ENCODE measurements at places on chromosomes 12 and 14.

- no peak for DNase-seq
Observed at GRCh38 chr14:92928258-92928629, 5.3 kb downstream of the CHGA start.

GRCh38 chr12:102479939-102480338 is 424 bp downstream of the IGF1 start:
- no peak for DNase-seq

GRCh38 chr12:40688085-40688725 is 4.0 kb upstream of the CNTN1 start:
- DNase-seq, result no peak

DNA sequence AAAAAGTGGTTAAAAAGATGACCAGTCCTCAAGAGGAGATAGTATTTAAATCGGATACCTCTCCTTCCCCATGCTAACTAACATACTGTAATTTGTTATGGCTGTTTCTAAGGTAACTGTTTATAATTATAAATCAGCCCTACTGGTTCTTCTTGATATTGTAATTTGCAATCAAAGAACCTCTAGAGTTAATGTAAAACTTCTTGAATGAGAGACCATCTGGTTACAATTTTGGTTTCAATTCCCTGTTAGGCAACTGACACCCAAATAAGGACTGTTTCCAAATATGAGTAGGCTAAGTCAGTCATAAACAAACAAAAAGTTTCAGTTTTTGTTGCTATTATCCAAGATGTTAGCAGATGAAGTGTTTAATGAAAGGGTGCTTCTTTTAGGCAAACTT is 120.2 kb upstream of the DNM1L start:
- DNase-seq, result no peak

- no peak for DNase-seq
Observed at GRCh38 chr12:51836041-51836826, 12.3 kb downstream of the FIGNL2 start.

DNA sequence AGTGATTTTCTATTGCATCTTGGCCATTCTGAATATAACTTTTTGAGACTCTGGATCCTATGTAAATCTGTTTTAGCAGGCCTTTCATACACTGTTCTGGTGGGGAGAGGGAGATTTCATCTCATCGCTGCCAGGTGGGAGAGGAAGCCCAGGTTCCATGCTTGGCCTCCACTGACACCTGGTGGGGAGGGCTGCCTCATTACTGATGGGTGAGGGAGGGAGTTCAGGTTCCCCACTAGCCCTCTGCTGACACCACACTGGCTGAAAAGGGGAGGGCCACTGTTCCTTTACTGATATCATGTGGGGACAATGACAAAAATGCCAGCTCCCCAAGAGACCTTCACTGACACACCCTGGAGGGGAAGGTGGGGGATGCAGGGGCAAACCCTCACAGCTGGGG is 2.4 kb upstream of the GALNT8 start:
- no peak for DNase-seq

- DNase-seq, result no peak
Observed at GRCh38 chr12:12376646-12377448, 20.0 kb downstream of the BORCS5 start.

GRCh38 chr14:95156161-95157047 is 925 bp downstream of the DICER1 start:
- peak; percentile 47 for DNase-seq

- DNase-seq, result no peak
Observed at GRCh38 chr12:127127897-127128296, 1139.1 kb upstream of the TMEM132C start.

DNA sequence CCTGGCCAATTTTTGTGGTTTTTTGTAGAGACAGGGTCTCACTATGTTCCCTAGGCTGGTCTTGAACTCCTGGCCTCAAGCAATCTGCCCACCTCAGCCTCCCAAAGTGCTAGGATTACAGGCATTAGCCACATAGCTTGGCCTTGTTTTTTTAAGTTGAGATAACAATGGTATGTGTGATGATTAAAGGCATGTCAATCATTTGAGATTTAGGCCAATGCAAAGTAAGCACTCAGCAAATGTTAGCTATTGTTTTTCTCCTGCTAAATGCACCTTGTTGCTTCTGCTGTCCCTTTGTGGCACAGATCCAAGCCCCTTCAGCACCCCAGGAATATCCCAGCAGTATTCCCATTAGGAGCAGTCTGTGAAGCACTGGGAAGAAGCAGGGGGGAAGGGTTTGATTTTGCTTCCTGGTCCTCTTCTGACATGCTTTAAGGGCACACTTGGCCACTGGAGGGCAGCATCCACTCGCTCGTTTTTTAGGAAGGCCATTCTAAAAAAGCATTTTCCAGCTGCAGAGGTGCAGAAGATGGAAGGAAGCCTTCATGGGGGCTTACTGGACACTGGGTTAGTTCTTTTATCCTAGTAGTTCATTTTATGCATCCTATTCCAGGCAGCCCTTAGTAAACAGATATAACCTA is 70.2 kb upstream of the ZFP36L1 start:
- DNase-seq, result peak; percentile 86

DNA sequence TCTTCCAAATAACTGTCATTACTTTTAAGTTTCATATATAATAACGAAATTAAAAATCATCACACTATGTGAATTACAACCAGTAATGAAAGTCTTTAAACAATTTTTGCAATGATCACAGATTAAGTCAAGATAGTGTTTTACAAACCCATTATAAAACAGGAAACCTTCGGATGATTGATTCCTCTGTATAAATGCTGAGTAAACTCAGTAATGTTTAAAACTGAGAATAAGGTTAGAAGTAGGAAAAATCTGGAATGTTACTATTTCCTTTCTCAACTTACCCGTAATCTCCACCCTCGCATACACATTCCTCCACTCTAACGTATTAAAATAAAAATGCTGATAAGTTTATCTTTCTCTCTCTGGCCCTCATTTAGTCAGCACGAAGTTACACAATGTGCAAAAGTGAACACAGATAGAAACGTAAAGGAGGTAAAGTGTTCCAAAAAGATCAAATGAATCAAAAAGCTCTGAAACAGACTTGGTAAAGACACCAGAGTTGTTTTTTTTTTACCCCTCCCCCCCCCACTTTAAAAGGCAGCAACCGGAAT is 1.6 kb downstream of the ZFC3H1 start:
- DNase-seq, result no peak

DNA sequence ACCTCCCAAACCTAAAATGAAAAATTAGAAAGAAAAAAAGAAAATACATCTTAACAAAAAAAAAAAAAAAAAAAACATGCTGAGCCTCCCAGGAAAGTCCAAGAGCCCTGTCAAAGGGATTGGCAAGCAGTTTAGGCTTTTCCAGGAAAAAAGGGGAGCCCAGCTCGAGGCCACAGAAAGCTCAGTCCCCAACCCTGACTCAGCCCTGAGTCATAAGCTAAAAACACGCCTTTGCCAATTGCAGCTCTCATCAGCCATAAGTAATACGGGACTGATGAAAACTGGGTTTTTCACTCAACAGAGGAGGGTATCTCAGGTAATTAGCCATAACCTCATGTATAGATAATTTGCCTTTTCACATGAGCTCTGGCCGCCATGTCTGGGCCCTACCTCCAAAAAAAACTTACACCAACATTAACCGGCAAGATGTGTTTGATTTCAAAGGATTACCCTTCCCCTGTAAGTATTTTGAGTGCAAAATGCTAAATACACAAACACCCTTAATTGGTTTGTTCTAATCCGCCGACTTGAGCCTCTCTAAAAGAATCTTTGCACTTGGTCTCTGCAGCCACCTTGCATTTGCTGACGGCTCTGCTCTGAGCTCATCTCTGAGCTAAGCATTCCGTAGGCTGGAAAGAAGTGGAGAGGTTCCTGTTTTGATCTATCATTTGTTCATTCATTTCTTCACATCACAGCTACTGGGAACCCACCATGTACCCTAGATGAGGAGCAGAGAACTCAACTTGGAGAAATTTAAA is 319.2 kb downstream of the BCL11B start:
- DNase-seq, result peak; percentile 13

DNA sequence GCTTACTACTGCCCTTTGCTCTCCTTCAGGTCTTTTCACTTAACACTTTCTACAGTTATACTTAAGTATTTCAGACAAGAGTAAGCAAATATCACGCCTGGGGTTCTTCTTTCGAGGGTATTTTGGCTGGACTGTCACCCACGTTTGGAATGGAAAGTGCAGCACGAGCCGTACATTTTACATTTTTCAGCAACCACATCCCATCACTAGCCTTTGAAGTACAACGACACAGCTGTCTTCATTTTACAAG is 349 bp upstream of the FAM177A1 start:
- DNase-seq, result no peak

- no peak for DNase-seq
Observed at GRCh38 chr14:38128640-38129039, 79.1 kb upstream of the SSTR1 start.

DNA sequence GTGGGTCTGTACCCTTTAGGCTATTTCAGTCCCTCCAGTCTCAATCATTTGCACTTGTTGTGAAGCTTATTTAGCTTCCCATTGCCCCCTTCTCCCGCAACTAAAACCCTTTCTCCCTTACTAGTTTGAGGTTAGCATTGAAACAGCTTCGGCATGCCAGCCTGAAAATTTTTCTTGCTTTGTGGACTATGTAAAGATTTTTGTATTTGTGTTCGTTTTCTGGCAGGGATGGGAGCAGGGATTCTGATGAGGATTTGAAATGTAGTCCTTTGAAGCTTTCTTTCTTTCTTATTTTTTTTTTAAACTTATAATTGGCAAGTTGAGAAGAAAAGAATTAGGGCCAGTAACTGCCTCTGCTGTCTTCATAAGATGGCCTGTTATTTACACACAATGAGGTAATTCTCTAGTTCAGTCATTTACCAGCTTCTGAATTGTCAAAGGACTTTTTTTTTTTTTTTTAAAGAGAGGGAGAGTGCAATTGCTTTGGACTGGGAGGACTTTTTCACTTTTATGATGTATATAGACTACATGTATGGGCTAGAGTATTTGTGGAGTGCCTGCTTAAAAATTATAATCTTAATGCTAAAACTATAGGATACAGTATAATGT is 29.0 kb downstream of the PALS1 start:
- no peak for DNase-seq

- DNase-seq, result no peak
Observed at GRCh38 chr14:44369401-44370123, 137.5 kb downstream of the FSCB start.

DNA sequence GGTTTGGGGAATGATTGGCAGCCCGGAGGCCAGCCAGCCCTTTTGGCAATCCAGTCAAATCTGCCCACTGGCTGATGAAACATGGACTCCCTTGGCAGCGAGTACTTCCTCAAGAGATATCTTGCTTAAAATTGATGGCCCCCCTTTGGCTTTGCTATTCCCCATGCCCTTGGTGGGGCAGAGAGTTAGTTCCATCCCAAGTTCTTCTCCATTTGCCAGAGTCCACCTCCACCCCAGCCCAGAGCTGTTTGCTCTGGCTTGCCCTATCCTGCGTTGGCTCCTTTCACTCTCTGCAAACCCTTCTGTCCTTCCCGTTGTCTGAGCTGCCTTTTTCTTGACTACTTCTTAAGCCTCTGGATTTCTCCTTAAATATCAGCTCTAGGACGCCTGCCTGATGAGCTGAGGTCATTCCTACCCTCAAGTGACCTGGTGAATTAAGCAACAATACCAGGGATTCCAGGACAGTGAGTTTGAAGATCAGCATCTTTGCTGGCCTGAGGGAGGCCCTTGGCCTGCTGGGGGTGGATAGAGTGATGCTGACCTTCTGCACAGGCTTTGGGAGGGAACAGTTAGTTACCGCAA is 212.0 kb downstream of the CACNA1C start:
- no peak for DNase-seq

DNA sequence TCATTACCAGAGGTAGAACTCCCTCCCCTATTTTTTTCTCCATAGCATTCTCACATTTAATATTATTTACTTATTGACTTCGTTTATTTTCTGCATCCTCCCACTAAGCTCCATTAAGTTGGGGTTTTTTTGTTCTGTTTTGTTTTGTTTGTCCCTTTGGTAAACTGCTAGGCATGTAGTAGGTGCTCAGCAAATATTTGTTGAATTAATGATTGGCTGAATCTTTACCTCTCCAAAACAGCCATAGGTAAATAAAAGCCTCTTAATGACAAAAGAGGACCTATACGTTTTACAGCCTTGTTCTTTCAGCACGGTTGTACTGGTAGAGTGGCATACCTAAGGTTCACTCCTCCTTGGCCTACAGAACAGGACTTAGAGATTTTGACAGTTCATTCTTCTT is 52.0 kb downstream of the PRORP start:
- no peak for DNase-seq

- no peak for DNase-seq
Observed at GRCh38 chr12:27901959-27902358, 70.6 kb downstream of the PTHLH start.

DNA sequence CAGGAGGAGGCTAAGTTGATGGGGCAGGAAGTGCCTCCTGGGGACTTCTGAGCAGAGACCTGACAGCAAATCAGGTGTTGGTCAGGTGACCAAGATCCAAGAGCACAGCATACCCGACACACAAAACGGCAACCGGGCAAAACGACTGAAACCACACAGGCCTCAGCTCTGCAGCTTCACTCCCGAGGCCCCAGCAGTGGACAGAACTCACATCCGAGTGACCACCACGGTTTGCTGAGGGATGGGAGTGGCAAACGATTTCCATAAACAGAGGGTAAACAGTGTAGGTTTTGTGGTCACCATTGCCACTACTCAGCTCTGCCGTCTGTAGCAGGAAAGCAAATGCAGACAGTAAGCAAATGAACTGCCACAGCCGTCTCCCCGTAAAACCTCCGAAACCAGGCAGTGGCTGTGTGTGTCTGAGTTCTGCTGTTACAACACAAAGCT is 14.4 kb downstream of the CHFR start:
- DNase-seq, result no peak

DNA sequence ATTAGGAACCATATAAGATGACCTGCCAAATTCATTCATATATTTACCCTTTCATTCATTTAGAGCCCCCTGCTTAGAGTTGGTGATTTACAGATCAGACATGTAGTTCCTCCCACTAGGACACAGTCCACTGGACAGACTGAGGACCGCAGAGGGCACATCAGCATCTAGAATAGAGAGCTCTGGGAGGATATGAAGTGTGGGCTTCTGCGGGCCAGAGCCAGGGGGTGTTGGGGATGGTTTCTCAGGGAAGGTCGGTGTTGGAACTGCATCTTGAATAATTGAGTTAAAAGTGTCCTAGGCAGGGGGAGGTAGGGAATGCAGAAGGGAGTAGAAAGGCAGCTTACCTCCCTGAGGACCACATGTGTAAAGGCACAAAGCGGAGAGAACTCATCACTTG is 42.9 kb downstream of the KLC1 start:
- no peak for DNase-seq

- DNase-seq, result no peak
Observed at GRCh38 chr12:28535216-28535615, 345.0 kb downstream of the CCDC91 start.

DNA sequence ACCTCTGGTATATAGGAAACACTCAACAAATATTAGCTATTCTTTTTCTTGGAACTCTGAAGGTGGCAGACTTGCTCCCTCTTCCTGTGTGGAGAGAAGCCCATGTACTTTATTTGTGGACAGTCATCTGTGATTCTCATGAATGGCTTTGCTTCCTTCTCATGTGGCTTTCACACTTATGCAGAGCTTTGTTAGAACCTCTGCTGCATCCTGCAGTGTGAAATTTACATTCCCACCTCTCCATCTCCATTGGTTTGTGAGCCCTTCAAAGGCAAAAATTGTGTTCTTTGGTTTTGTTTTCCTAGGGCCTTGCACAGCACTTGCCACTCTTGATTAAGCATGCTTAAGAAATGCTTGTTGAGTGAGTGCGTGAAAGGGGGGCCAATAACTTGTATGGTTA is 51.9 kb downstream of the BICD1 start:
- no peak for DNase-seq
